SK-N-SH treated with all-trans-retinoic acid at 6 μM for 48 hours (cell line): ENCODE measurements at places on chromosomes 7 and 10.

DNA sequence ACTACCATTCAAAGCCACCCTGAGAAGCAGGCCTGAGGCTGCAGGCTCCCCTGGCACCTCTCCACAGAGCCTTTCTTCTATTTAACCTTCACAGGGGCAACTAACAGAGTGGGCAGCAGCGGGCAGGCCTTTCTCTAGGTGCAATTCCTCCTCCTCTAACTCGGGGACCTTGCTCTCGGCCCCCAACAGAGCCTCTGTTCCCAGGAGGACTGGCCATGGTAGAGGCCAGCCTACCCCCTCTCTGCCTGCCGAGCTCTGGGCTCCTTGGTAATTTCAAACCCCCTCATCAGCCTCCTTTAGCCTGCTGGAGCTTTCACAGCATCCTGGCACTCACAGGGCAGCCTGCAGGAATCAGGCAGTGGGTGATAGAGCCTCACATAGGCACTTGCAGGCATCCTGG, 920.8 kb upstream of the ZNF722 start:
- no peak for ATAC-seq

DNA sequence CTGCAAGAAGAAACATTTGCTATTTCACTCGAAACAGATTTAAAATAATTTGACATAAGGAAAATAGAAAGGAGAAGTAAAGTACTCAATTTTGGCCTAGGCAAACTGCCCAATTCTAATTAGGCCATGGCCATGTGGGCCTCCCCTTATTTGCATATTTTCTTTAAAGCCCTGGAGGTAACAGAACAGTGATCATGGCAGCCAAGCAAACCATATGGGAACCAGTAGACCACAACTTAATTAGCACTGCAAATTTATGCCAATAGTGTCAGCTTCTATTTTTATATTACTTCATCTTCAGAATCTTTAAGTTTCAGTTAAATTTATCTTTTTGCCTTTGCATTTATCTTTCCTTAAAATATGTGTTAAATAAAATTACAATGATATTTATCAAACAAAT, 63.3 kb upstream of the THSD7A start:
- ATAC-seq, result no peak

DNA sequence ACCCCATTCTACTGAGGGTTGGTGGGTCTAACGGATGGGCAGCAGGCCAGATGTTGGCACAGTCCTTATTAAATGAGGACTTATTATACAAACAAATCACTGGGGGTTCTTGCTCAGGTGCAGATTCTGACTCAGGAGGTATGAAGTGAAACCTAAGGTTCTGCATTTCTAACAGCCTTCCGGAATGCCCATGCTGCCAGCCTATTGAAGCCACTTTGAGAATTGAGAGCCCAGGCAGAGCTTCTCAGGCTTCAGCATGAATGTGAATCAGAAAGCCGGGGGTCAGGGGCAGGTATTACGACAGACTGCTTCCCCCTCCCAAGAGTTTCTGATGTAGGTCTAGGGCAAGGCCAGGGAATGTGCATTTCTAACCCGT, 34.1 kb upstream of the NPFFR1 start:
- no peak for ATAC-seq

- no peak for ATAC-seq
Measured at GRCh38 chr7:47454974-47455871, 126.7 kb downstream of the TNS3 start.

- no peak for ATAC-seq
Measured at GRCh38 chr7:131096267-131096927, 231.3 kb upstream of the MKLN1 start.

DNA sequence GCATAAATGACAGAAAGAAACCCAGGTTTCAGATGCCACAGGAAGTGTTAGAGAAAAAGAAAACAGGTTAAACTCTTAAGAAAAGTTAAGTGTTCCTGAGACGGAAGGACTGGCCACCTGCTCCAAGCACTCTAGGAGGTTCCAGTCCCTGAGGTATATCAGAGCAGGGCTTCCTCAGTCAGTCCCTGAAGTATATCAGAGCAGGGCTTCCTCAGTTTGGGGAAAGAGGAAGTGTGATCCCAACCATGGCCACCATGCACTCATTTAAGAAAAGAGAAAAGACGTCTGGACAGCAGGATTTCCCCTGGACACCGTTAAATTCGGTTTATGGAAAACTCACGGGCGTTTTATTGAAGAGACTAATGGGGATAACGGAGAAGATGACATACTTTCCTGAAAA, 133.4 kb upstream of the PFKP start:
- peak; percentile 45; the same call in 2 of the 3 replicates for ATAC-seq

DNA sequence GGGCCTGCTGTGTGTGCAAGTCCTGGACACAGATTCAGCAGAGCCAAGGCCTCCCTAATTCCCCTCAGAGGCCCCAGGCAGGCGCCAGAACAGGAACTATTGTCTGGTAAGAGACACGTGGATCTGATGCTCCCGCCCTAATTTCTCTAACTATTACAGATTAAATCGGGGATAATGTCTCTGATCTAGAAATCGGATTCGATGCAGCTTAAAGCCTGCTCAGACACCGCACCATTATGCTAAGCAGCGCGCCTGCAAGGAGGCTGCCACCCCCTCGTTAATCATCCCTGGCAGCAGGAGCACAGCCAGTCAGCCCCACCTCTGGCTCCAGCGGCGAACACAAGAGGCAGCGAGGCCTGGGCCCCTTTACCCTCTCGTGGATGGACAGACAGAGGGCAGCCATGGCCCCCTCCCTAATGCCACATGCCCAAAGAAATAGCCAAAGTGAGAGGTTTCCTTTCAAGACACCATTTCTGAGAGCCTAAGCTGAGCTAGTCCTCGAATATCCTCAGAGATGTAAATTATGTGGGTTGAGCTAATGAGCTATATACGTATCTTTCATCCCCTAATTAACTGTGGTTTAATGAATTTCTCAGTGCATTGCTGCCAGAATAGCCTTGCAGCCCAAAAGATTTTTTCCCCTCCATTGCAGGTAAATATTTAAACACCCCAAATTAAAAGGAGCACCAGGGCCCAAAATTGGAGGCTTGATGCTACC, 122.1 kb downstream of the GRID1 start:
- ATAC-seq, result peak; percentile 20; the same call in 1 of the 3 replicates

DNA sequence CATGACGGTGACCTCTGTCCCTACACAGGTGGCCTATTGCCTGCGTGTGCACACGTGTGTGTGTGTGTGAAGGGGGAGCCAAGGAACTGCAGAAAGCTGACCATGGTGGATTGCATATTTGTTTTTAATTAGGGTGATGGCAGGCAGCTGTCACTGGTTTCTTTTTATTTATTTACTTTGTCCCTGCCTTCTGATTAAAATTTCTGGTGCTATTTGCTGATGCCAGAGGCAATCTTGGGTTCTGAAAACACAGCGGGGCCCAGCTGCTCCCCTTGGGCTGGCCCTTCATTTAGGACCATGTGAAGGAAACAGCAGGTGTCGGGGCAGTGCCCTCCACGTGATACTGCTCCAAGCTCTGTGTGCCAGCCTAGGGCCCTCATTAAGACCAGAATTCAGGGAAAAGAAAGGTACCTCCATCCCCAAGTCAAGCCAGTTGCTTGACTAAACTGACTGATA, 71.3 kb upstream of the PODXL start:
- no peak for ATAC-seq

DNA sequence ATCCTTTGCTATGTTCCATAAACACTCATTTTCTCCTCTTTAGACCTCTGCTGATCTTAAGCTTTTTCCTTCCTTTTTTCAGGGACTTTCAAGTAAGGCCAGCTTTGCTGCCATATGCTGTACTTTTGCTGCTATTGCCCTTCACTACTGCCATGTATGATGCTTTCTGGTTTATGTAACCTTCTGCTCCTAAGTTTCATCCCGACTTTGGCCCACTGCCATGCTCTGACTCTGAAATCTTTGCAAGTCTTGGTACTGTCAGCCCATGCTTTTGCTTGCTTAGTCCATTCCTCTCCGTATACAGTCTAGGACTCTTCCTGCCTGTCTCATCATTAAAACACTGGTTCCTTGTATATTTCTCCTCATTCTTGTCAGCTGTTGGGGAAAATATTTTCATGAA, 152.4 kb downstream of the RNF133 start:
- ATAC-seq, result no peak

- ATAC-seq, result no peak
Measured at GRCh38 chr7:29053105-29053872, 93.0 kb downstream of the CPVL start.

DNA sequence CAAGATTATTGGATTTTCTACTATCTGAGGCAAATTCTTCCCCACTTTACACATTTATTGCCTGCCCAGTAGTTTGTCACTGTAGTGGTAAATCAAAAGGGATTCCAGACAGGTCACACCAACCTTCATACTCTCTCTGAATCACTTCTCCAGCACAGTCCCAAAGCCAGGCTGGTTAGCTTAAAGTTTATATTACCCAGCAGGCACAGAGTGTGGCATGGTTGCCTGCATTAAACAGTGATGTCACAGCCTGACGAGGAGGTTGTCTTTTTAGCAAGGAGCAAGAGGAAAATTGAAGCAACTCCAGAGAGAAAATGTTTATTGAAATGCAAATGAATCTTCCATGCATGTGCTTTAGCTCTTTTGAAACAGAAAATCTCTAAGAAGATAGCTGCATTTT, 375.5 kb upstream of the CELF2 start:
- no peak for ATAC-seq

GRCh38 chr10:1424648-1425047, 312.7 kb downstream of the ADARB2 start:
- ATAC-seq, result no peak

DNA sequence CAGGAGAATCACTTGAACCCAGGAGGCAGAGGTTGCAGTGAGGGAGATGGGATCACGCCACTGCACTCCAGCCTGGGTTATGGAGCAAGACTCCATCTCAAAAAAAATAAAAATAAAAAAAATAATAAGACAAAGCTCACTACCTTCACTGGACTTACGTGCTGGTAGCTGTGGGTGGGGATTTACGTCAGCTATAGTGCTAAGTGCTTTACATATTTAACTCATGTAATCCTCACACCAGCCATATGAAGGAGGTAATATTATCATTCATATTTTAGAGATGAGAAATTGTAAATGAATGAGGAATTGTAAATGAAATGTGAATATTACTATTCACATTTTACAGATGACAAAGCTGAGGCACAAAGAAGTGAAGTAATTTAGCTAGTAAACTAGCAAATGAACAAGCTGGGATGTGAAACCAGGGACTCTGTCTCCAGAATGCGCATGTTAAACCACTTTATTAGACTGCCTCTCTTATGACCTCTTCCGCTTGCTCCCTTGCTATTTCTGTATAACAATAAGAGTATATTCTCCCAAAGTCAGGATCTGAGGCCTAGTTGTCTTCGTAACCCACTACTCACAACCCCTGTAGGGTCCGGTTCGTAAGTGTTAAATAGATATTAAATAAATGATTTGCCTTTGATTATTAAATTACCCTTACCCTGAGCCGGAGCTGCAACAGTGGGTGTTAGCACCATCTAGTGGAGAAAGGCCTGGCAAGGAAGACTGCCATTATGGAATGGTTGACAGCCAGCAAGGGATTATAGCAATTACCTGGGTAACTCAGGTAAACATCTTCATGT, 70.2 kb downstream of the HTR7 start:
- peak; percentile 85 for ATAC-seq

GRCh38 chr10:88786032-88786770, 16.3 kb upstream of the LIPM start:
- ATAC-seq, result no peak

GRCh38 chr7:108598914-108599580, 29.4 kb downstream of the DNAJB9 start:
- ATAC-seq, result no peak

DNA sequence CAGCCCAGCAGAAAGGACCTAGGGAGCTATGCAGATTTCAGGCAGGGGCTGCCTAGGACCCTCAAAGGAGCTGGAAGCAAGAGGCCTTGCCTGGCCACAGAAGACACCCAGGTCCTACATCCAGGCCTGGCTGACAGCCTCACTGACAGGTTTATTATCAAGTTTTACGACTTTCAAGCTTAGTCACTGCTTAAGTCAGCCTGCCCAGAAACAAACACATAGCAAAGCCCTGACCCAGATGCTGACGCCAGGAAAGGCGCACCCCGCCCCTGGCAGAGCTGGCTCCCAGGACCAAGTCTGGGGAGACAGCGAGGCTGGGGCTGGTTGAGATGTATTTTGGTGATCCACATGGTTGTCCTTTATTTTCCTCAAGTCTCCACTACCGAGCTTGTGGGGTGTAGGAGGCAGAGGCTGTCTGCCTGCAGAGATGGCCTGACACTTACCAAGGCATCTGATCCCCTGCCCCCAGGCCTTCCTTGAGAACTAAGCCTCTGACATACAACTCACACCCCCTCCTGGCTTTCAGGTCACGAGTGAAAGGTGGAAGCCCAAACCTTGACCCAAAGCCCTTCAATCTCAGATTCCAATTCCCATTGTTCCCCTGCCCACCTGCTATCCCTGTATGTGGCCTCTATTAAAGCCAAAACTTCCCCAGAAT, 80.7 kb upstream of the EMX2 start:
- no peak for ATAC-seq

GRCh38 chr10:44930904-44931620, 19.9 kb downstream of the TMEM72 start:
- no peak for ATAC-seq

GRCh38 chr10:49089557-49090188, 25.6 kb downstream of the VSTM4 start:
- no peak for ATAC-seq

- no peak for ATAC-seq
Measured at GRCh38 chr10:13945390-13946208, 358.8 kb downstream of the PRPF18 start.

- no peak for ATAC-seq
Measured at GRCh38 chr10:85558533-85558932, 808.1 kb downstream of the GRID1 start.

DNA sequence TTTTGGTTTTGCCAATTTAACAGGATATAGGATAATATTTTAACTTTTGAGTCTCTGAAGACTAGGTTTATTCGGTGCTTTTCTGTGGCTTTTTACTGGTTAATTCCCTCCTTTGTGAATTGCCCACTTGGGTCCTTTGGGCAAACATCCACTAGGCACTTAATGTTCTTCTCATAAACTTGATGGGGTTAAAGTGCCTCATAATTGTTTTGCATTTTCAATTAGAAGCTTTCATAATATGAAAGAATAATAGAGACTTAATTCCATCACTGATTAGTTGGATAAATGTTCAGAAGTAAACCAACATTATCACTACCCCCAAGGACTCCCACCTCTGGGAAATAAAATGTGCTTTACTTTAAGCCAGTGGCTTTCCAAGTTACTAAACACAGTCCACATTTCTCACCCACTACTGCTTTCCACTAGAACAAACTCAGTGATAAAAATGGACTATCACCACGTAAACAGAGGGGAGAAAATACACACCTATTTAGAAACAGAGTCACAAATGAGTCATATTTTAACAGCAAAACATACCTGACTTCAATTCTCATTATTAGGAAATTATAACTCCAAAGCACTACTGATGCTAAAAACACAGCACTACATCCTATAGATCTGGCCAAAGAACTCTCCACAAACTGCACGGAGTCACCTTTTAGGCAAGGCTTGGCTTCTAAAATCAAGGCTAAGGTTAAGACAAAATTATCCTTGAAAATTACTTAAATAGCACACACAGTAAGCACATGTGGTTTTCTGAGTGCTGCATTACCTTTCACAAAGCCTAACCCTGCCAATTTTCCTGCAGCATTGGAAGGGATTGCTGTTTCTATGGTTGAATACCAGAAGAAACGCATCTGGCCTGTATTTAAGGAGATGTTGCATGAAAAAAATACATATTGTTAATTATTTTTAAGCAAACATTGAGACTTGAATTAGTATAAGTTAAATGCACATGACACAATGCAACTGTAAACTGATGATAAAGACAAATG, 41.2 kb downstream of the PARD3 start:
- ATAC-seq, result no peak

GRCh38 chr10:80373502-80373901, 16.9 kb downstream of the DYDC2 start:
- ATAC-seq, result no peak

GRCh38 chr7:22482503-22482902, 17.5 kb downstream of the STEAP1B start:
- ATAC-seq, result no peak
